ENCODE measurements at places on chromosomes 3 and 15.

DNA sequence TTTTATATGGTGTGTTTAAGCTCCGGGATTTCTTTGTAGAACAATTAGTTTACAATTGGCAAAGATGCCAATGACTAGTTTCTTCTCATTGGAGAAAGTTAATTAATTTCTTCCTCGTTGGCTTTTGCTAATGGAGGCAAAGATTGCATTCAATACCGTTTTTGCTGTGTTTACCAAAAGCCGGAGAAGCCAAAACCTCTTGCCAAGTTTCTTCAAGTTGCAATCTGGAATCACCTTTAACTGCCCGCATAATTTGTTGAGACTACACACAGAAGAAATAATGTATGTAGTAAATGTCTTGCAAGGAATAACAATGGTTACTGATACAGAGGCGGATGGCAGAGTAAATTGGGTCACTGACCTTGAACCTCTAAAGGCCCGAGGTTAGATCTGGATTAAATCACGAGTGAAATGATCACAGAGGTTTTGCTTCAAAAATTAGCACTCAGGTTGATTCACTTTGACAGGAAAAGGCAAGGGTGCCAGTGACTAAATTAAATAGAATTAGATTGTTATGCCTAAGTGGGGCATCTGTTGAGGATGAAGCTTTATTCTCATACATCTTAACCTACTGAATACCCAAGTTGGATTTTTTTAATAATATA is 732.1 kb upstream of the NR2F2 start:
- DNase-seq: no peak

GRCh38 chr3:77281721-77282120 is 241.8 kb downstream of the ROBO2 start:
- DNase-seq: no peak

- no peak for DNase-seq
Measured at GRCh38 chr15:31497838-31498237, 171.2 kb downstream of the KLF13 start.

- no peak for DNase-seq
Measured at GRCh38 chr3:98246142-98246541, 17.9 kb upstream of the OR5H6 start.

GRCh38 chr15:52228921-52229320 is 37.7 kb upstream of the GNB5 start:
- no peak for DNase-seq
